ENCODE measurements at places on chromosomes 3 and 15.

DNA sequence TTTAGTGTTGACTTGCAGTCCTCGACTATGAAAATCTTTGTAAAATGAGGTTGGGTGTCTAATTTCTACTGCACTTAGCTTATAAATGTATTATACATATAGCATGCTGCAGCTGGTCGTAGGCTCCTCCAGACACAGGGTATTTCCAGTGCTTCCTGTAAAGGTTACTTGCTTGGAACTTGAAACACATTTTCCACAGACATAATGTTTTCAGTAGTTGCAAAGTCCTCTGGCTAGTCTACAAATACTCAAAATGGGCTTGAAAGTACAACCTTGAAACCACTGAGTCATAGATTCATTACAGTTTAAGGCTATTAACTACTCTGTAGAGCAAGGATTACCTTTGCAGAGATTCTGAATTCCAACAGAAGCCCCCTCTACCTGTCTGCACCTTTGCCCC is 464.1 kb downstream of the RAP2B start:
- no peak for DNase-seq

- no peak for DNase-seq
Measured at GRCh38 chr15:76260246-76260938, 50.9 kb downstream of the ETFA start.

DNA sequence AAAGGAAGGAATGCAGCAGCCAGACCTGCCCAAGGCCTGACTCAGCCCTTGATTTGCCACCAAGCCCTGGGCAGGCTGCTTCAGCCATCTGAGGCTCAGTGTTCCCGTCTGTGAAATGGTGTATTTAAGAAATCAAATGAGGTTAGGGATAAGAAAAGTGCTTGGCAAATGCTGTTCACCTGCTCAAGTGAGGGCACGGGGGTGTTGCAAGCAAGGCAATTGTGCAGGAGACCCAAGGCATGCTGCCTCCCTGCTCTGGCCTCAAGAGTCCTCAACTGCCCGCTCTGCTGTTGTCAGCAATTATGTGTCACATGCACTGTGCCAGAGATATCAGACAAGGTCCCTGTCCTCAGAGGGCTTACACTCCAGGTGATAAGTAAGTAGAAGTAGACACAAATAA is 101.8 kb downstream of the TPRA1 start:
- DNase-seq, result no peak

DNA sequence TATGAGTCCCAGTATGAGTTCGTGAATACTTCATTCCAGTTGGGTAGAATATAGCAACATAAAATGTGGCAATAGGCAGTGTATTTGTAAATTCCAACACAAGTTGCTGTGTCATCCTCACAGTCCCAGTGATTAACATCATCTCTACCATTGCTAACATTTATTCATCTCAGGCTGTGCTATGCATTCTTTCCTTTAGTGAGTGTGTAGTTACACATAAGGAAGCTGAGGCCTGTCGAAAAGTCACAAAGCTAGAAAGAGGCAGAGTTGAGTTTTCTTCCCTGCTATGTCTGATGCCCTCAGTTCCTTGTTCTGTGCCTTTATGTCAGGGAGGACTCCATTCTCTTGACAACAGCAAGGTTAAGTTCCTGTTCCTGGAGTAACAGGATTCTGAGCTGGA is 96.4 kb downstream of the FNDC3B start:
- no peak for DNase-seq

DNA sequence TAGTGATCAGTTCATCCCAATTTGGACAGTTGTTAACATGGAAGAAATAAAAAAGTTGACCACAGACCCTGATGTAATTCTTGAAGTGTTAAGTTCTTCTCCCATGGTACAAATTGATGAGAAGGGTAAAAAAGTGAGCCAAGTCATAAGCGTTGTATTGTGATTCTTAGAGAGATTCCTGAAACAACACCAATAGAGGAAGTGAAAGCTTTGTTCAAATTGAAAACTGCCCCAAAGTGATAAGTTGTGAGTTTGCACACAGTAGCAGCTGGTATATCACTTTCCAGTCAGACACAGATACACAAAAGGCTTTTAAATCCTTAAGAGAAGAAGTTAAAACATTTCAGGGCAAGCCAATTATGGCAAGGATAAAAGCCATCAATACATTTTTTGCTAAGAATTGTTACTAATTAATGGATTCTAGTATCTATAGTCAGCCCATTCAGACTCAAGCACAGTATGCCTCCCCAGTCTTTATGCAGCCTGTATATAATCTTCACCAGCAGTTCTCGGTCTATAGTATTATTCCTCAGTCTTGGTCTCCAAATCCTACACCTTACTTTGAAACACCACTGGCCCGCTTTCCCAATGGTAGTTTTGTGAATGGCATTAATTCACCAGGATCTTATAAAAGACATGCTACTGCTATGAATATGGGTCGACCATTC is 38.2 kb downstream of the CDIN1 start:
- no peak for DNase-seq

DNA sequence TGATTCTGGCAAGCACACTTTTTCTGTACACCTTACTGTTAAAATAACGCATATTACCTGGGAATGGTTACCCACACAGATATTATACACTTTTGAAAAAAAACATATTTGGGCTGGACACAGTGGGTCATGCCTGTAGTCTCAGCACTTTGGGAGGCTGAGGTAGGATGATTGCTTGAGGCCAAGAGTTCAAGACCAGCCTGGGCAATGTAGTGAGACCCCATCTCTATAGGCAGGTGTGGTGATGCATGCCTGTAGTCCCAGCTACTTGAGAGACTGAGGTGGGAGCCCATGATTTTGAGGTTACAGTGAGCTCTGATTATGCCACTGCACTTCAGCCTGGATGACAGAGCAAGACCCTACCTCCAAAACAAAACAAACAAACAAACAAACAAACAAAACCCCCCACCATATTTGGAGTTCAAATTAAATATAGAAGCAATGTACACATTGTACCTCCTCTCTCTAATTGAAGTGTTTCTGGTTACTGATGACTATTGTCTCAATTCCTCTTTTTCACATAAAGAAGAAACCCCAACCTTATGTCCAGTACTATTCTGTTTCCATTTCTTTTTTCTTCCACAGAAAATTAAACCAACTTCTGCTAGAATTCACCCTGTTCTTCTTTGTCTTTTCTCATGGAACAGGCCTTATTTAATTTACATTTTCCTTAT is 152.6 kb upstream of the UMPS start:
- no peak for DNase-seq

DNA sequence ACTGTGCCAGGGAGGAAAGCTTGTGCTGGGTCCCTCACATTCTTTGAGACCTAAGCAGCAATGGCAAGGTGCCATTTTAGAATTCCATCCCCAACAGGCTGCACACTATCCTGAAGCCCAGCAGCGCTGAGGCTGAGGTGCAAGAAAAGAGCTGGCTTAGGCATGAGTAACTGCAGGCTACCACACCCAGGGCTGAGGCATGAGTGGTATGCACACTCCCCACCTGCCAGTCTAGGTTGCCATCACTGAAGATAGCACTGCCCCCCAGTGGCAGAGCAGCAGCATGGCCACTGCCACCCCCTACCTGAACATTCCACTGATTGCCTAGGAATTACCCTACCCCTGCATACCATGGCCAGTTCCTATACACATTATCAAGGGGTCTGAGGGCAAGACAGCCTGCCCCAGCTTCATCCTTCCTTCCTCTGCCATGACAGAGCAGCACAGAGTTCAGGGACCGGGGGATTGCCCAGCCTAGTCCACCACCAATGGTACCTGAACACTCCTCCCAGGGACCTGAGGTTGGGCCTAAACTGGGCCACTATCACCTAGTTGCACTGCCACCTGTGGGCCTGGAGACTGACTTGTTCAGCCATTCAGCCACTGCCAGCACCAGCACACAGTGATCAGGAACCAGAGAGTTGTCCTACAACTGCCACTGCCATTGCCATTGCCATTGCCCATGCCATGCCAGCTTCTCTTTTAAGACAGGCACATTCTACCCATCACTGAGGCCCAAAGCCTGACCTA is 129.8 kb downstream of the SATB1 start:
- DNase-seq, result no peak

DNA sequence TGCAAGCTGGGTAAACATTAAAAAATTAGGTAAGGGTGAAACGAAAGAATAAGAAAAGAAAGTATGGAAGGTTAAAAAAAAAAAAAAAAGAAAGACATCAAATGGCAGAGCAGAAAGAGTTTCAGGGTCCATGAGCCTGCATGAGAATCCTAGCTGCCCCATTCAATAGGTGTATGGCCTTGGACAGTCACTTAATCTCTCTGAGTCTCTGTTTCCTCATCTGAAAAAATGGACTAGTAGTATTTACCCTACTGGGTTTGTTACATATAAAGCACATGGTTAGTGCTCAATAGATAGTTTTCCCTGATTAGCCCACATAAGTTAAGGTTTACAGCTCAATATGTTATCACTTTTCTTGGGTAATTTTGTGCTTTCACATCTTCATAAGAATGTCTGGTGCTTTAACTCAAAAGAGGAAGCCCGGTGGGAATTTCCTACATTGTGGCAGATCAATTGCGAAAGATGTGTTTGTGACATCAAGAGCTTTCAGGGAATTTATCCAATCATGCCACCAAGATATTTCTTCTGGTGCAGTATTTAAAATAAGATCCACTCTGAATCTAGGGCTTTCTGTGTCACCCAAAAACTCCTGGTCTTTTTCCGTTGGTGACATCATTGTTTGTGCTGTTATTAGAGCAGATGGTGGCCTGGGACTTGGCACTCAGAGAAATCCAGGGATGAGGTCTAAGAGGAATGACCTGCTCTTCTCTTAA is 57.2 kb upstream of the UBE2E1 start:
- DNase-seq, result no peak

DNA sequence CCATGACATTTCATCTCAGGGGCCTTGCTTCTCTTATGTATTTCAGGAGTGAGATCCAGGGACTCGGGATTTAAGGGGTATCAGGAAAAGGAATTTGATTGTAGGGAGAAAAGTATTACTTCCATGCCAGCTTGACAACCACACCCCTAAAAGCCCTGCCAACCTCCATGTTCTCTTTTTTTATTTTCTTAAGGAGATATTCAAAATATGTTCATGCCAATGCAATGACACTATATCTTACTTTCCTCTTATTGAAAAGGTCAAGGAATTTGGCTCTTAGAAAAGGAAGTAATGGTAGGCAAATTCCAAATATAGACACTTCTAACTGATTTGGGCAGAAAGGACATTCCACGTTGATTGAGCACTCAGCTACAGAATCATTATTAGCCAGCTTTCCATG is 407.5 kb upstream of the NECTIN3 start:
- DNase-seq, result no peak

DNA sequence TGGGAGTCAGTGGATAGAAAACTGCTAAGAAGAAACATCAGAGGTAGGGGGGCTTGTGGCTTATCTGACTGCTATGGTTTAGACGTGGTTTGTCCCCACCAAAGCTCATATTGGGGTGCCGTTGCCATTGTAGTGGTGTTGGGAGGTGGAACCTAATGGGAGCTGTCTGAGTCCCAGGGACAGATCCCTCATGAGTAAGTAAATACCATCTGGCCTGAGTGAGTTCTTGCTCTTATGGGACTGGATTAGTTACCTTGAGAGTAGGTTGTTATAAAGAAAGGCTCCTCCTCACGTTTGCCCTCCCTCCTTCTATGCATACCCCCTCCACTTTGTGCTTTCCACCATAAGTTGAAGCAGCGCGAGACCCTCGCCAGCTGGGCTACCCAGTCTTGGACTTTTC is 53.4 kb upstream of the VILL start:
- DNase-seq, result no peak

- no peak for DNase-seq
Measured at GRCh38 chr3:124791639-124792151, 61.4 kb downstream of the UMPS start.

DNA sequence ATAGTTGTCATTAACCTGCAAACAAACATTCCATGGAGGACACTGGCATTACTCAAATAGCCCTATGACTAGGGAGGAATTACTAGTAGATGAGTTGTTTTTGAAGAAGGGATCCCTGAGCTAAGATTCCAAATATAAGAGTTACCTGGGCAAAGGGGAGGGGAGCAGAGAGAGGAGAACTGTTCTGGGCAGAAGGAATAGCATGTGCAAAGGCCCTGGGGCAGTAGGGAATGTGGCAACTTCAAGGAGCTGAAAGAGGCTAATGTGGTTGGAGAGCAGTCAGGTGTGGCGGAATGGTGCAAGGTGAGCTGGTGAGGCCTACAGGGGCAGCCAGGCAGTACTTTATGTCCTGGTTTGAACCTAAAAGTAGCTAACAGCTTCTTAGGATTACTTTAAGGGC is 5.8 kb upstream of the IL17RD start:
- no peak for DNase-seq

- no peak for DNase-seq
Measured at GRCh38 chr3:134360046-134360445, 14.2 kb downstream of the AMOTL2 start.

GRCh38 chr15:92541291-92542200 is 114.0 kb downstream of the FAM174B start:
- DNase-seq, result no peak

GRCh38 chr3:184737063-184737462 is 25.2 kb upstream of the MAGEF1 start:
- no peak for DNase-seq

- peak; percentile 96 for DNase-seq
Measured at GRCh38 chr3:72492240-72492639, 356.0 kb downstream of the SHQ1 start.

DNA sequence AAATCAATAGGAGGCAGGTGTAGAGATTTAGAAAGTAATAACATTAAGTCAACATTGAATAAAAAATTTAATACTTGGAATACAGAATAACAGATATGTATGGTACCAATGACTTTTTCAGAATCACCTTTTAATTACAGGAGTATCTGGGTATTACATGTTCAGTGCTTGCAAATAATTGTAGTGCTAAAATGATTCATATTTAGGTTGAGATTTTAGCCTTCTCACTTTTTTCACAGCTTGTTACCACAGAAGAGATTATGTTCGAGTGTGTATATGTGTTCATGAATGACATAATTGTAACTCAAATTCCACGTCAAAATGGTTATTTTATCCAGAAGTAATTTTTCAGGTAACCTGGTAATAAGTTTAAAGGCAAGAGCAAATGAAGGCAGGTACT is 187.9 kb upstream of the TBL1XR1 start:
- DNase-seq, result no peak

GRCh38 chr15:95464509-95464908 is 866.0 kb upstream of the NR2F2 start:
- peak; percentile 46 for DNase-seq

- DNase-seq, result no peak
Measured at GRCh38 chr3:97835761-97836160, 13.9 kb downstream of the CRYBG3 start.

DNA sequence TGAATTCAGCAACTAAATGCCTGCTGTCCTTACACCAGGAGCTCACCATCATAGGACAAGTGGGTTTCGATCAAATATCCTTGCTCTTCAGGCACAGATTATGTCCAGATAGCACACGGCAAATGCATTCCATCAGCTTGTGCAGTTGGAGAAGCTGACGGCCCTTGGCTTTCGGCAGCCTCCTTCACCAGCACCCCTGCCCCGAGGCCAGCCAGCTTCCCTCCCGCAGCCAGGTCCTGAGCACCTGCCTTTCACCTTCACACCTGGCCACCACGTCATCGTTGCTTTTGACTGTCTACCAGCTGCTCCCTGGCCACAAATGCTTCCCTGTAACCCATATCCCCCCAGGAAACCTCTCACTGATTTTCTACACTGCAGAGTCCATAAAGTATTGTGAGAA is 355.5 kb downstream of the OCA2 start:
- DNase-seq, result no peak

- no peak for DNase-seq
Measured at GRCh38 chr15:76285241-76285825, 25.9 kb downstream of the ETFA start.

Data from adrenal gland (tissue), 19 donors.